H9 (cell line): ENCODE measurements at places on chromosomes 1 and 21. TPM values are rescaled to one million over a fixed set of nuclear protein-coding genes. Genes with fewer than 3 reads are reported as not detected.
A peak's percentile ranks its signal among the peaks of the same experiment; 100 is the strongest.

DNA sequence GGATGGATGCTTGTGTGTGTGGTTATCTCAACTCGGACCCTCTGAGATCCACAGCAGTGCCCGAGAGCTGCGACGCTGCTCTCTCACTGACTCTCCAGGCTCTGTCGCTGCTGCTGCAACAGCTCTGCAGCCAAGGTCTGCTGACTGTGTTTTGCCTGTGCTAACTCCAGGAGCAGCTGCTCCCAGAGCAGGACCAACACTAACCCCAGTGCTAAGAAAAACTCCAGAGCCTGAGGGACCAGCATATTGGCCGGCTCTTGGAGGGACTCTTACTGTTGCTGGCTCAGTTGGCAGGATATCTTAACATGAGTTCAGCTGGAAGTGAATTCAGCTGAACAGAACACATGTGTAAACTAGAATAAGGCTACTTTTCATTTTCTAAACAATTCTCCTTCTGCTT, 4.4 kb downstream of the LCE2C start:
- no peak for DNase-seq

DNA sequence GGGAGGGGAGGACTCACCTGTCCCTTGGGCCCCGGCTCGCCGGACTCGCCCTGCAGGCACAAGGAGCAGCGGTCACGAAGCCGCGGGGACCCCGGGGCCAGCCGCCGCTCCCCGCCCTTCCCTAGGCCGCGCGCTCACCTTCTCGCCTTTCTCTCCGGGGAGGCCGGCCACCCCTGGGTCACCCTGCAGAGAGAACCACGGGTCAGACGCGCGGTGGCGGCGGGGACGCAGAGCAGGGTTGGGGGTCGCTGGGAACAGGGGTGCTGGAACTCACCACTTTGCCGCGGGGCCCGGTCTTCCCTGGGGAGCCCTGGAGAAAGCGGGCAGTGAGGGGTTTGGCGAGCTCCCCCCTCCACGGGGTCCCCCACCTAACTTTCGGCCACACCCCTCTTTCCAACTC, 13.3 kb downstream of the COL9A2 start:
- DNase-seq: no peak

DNA sequence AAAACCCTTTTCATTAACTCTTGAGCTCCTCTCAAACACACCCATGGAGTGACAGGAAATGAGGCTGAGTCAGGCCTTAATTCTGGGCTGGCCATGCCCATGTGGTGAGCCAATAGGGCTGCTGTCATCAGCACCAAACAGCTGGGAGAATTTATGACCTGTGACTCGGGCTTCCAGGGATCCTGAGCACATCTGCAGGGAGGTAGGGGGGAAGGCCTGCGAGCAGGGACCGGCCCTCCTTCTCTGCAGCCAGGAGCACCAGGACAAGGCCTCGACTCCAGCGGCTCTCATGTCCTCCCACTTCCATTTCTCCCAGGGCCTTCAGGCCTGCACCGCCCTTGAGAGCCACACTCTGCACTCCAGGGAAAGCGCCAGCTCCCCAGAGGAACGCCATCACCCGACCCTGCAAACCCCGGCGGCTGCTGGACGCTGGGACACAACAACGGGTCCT, 14.6 kb downstream of the RIPK4 start:
- no peak for DNase-seq

DNA sequence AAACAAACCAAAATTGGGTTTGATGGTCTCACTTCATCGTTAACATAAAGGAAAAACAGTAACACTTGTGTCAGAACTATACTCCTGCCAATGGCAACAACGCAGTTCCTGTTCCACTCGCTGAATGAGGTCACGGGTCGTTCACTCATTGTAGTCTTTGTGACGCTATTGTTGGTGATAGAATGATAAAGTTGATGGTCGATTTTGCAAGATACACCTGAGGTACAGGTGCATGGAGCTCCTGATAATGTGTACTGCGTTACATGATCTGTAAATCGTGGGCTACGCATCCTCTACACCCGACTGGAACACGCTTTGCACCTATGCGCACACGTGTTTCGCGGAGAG, 391 bp upstream of the CENPS start:
- DNase-seq: no peak

DNA sequence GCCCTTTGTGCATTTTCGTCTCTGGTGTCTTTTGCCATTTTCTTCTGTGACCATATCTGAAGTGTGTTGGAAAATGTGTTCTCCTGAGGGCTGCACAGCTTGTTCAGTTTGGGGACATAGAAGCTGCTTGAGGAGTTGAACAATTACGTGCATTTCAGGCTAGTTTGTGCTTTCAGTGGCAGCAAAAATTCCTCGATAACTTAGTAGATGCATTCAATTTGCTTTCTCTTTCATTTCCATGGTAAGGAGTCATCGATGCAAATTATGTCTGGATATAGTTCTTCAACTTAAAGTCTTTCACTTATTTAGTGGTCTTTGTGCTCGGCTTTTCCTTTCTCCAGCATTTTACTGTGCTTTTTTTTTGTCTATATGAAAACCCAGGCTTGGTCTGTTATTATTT, 441.5 kb downstream of the PLA2G4A start:
- DNase-seq: no peak

DNA sequence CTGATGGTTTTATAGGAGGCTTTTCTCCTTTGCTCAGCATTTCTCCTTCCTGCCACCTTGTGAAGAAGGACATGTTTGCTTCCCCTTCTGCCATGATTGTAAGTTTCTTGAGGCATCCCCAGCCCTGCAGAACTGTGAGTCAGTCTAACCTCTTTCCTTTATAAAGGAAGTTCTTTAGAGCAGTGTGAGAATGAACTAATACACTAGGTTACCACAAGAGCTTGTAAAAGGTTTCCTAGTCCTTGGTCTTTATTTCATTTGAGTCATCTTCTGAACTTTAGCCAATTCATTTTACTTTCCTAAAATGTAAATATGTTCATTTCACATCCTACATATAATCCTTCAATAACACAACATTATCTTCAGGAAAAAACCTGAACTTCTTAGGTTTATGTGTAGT, 365.3 kb downstream of the HHIPL2 start:
- DNase-seq: no peak

DNA sequence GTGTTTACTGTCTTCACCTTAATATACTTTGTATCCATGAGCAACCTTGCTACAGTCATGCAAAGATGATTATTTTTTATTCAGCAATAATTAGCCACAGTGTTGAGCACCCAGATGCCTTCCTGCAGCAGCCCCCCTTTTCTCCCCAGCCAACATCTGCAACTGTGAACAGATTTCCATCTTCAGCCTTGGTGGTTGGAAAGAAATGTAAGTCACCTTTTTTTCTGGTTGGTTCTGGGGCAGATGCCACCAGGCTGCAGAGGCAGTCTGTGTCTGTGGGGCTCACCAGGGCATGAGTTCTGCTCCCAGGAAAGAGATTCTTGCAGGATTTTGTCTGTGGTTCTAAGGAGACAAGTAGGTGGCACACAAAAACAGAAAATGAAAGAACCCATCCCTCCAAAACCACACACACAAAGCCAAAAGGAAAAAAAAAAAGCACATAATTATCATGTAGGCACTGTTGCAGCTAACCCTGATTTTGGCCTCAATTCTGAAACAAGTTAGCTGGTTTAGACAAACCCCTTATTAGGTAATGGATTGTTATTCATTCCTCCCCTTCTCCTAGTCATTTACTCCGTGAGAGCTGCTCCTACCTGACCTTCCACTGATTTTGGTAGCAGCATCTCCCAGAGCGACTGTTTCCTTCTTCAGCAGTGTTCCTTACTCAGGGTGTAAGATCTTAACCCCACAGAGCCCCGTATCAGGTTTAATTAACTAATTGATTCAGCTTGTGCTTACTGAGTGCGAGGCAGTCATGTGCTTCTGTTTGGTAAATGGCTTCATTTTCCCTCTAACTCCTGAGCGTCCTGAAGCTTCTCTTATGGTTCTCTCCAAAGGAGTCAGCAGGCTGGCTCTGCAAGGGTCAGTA, 36.5 kb downstream of the GALNT2 start:
- no peak for DNase-seq

DNA sequence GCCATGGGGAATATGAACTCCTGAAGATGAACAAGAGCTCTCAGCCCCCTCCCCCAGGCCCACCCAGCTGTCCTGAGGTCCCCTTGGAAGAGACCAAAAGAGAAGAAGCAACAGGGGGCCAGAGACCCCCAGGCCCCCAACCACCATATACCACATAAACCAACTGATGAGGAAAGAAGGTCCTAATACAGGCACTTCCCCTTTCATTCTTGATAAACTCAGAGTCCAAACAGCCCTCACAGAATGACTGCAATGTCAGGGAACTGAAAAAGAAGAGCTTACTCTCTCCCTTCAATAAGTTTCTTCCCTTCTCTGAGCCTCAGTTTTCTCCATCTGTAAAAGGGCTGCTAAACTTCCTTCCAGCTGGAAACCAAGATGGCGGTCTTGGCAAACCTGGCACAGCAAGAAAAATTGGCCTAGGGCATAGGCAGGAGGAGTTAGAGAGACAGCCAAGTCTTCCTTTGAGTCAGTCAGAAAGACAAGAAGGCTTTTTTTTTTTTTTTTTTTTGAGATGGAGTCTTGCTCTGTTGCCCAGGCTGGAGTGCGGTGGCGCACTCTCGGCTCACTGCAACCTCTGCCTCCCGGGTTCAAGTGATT, 90.5 kb downstream of the VWA5B1 start:
- DNase-seq: no peak

- no peak for DNase-seq
Measured at GRCh38 chr1:69256036-69256435, 311.7 kb upstream of the LRRC7 start.

DNA sequence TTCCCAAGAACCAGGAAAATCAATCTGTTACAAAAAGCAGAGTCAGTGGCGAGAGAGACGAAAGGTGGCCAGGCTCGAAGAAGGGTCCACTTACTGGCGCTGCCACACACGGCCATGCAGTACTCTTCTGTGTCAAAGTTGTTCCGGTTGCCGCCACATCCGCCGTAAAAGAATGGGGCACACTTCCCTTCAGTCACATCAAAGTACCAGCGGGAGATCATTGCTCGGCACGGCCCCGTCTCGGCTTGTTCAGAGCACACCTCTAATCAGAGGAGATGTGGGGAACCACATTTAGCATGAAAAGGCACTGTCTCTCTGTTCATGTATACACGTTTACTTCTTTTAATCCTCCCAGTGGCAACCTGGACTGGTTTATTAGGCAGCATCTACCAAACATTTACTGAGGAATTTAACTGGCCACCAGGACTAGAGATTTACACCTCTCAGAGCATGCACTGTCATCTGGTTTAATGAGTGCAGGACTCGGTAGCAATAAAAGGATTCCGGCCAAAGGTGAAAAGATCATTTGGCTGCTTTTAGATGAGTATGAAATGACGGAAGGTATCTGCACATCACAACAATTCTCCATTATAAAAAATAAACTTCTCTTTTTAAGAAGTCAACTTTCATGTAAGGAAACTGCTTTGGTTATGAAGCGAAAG, 170.5 kb downstream of the APP start:
- no peak for DNase-seq

DNA sequence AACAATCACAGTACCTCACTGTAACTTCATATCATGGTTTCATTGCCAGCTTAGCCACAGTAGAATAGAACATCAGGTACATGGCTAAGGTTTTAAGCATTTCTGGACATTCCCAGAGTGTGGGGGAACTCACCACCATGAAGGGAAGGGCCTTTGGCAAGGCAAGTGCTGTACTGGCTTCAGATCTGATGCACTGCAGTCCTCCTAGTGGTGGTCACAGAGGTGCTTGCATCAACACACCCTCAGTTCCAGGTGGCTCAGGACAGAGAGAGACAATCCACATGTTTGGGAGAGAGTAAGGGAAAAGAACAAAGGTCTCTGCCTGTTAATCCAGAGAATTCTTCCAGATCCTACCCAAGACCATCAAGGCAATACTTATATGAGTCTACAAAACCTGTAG, 528.4 kb upstream of the RGS18 start:
- DNase-seq: peak; percentile 67

- DNase-seq: no peak
Measured at GRCh38 chr1:247338723-247339275, 7.1 kb upstream of the ZNF496 start.

DNA sequence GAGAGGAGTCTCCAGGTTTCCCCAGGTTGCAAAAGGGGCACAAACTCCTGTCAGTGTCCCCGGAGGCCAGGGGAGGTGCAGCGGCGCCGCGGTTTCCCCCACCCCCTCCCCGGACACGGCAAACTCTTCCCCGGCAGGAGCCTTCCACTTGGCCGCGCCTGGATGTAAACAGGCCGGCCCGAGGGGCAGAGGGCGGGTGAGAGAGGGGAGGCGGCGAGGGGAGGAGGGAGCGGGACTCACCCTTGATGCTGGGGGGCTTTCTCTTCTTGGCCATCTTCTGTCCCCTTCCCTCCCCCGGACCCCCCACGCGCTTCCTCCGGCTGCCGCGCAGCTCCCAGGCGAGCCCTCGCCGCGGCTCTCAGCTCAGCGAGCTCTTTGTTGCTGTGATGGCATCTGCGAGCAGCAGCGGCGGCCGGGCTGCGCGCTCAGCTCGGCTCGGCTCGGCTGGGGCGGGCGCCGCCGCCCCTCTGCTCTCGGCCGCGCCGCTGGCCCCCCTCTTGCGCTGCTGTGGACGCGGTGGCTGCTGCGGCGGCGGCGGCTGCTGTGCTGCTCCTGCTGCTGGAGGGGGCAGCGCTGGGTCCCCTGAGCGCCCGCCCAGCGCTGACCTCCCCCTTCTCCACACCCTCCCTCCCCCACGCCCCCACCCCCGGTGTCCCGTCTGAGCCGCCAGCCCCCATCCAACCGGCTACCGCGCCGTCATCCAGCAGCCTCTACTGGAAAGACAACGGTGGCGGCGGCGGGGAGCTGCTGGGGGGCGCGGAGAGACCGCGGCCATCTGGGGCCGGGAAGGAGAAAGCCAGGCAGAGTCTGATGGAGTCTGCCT, 4.9 kb upstream of the SLC44A5 start:
- DNase-seq: peak; percentile 42

GRCh38 chr1:71882226-71882625, 400.1 kb downstream of the NEGR1 start:
- no peak for DNase-seq

DNA sequence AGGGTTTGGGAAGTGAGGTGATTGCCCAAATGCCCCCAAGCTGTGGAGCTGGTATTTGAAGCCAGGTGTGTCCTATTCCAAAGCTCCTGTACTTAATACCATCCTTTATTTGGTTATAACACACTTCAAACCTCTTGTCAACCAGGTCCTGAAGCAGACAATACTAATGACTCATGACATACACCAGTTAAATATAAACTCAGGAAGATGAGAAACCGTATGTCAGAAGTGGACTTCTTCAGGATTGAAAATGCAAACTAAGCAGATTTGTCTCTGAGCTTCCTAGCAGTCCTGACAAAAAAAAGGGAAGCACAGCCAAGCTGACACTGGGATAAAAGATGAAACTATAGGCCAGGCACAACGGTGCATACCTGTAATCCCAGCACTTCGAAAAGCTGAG, 70.6 kb downstream of the ALPL start:
- DNase-seq: no peak

GRCh38 chr1:183355797-183356196, 62.4 kb downstream of the NMNAT2 start:
- DNase-seq: no peak

- DNase-seq: no peak
Measured at GRCh38 chr1:115293899-115294298, 44.1 kb downstream of the NGF start.

Gene SLAMF7
- not detected in 2 replicates for total RNA-seq

Gene NBPF12
- 6.4 and 8.0 TPM in 2 replicates for total RNA-seq

Gene RCC2
- total RNA-seq: 473 and 474 TPM in 2 replicates

Gene SUSD4
- total RNA-seq: 3.5 and 4.2 TPM in 2 replicates

Gene RPE65
- total RNA-seq: not detected in 2 replicates

Gene MAP3K21
- total RNA-seq: 11.6 and 11.7 TPM in 2 replicates
